ENCODE measurements at places on chromosomes 5 and 9.

DNA sequence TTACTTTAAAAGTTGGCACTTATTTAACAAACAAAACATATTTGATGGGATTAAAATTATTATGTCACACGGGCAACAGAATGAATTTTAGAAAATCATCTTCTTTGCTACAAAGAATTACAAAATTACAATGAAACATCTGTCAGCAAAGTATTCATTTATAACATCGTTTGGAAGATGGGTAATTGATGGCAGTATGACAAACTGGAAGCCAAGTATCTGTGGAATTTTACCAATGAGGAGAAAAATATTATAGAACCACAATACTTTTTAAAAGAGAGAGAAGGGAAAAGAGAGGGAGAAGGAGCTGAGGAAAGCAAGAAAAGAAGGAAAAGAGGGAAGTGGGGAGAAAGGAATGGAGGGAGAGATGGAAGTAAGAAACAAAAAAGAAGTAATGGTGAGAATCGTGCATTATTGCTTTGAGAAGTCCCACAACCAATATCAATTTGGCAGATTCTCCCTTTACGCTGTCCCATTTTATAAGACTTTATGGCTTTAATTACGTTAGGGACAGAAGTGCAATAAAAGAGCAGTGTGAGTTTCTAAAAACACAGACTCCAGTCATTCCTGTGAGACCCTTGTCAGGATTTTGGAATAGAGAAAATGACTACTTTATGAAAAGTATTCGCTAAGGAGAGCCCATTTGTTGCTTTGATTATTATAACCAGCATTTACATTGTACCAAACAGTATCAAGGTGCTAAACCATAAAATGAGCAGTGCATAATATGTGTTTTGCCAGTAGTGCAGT, 76.7 kb downstream of the LURAP1L start:
- no peak for DNase-seq

GRCh38 chr9:88303721-88304451, 84.4 kb upstream of the SPIN1 start:
- DNase-seq: no peak

DNA sequence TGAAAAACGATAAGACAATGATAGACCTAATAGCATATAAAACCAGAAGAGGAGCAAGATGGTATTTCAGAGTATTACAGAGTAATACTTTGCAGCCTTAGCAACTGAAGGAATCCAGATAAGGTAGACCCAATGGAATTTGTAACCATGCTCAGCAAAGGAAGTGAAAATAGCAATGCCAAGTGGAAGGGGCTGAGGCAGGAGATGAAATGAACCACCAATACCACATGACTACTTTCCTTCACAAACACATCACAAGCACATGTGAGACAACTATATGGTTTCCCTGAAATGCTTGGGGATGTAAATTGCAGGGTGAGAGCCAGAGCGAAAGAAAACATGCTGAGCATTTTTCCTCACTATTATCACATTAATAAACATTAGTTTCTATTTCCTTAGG, 79.8 kb upstream of the MELK start:
- no peak for DNase-seq

DNA sequence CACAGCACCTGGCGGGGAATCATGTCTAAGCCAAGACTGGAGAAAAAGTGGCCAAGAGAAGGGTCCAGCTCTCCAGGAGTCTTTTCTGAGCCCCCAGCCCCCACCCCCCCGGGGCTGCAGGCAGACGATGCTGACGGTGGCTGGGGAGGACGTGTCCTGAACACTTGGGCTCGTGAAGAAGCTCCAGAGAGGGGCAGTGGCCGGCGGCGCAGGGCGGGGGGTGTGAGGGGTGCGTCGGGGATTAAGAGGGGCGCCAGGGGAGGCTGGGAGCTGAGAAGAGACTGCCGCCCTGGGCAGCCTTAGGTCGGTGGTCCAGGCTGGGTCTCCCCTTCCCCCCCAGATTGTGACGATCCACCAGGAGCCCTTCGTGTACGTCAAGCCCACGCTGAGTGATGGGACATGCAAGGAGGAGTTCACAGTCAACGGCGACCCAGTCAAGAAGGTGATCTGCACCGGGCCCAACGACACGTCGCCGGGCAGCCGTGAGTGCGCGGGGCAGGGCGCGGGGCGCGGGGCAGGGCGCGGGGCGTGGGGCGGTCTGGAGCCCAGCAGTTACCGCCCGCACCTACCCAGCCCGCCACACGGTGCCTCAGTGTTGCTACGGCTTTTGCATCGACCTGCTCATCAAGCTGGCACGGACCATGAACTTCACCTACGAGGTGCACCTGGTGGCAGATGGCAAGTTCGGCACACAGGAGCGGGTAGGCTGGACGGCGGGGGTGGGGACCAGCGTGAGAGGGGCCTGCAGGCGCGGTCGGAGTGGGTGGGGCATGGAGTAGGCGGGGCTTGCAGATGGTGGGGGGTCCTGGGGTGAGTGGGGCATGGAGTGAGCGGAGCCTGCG, 8.9 kb downstream of the LRRC26 start:
- no peak for DNase-seq

- no peak for DNase-seq
These were observed 140.3 kb downstream of the OLFM1 start for GRCh38 chr9:135227641-135228251.

DNA sequence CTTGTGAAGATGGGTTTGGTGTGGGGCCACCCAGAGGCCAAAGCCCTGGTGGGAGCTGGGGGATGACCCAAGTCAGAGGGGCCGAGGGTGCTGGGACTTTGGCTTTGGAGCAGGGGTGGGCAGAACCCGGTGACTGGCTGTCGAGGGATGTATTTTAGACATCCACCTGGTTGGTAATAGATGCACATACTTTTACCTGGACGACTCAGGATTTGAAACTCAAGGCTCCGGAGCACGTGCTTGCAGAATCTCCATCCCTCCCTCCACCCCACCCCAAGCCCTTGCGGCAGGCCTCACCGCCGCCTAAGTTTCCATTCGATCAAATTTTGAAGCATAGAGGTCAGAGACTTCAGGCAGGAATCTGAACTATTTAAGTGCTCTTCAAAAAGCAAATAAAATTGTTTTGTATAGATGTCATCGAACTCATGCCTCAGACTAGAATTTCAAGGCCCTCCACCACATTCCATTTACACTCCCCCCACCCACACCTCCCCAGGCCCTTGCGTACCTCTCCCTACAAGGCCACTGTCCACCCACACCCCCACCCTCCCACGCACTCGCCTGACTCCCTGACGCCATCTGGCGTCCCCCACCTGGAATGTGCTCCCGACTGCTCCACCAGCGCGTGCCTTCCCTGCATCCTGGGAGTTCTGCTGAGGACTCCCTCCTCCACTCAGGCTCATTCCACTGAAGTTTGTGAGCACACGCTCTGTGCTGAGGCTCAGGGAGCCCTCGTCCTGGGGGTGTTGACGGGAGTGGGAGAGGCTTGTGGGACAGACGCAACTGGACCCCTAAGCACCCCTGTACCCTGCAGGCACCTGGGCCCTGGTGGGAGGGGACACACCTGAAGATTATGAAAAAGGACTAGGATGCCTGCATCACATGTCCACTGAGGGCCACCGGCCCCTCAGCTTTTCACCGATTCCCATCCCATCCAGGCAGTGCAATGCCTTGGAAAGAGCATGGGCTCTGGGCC, 56.4 kb upstream of the RPL26L1 start:
- DNase-seq: no peak

GRCh38 chr9:35448496-35448895, 41.4 kb upstream of the RUSC2 start:
- DNase-seq: no peak

GRCh38 chr5:102545175-102545574, 46.4 kb upstream of the SLCO6A1 start:
- DNase-seq: no peak

Data from CMK (cell line).